ENCODE measurements at places on chromosomes 2 and 18.

GRCh38 chr2:12176623-12177454 is 430.4 kb downstream of the LPIN1 start:
- DNase-seq = peak; percentile 64

DNA sequence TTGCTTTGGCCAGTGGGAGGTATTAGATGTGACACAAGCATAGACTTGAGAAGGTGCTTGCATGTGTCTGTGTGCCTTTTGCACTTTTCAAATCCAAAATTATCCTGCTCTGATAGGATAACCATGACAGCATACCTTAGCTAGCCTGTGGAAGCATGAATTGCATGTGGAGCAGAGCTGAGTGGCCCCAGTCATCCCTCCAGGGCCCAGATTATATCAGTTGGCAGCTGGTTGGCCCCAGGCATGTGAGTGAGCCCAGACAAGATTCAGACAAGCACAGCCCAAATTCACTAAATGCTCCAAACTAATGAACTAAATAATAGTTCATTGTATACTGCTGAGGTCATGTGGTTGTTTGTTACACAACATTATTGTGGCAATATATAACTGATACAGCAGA is 18.8 kb downstream of the TACR1 start:
- DNase-seq = no peak

DNA sequence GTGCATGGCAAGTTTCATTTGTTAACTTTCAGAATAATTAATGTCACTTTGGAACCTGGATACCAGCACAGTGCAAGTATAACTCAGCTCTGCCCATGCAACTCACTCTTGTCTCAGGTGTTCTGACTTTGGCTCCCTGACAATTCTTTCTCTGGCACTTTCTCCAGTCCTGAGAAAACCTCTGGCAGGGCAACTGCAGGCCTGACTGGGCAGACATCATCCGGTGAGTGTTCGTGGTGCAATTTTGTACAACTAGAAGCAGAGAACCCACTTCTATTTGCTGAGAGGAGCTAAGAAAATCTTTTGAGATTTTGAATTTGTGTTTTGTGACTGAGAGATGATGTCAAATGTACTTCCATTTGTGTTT is 143.0 kb downstream of the AQP4 start:
- no peak for DNase-seq

- no peak for DNase-seq
Observed at GRCh38 chr2:204135752-204136151, 199.2 kb downstream of the ICOS start.

DNA sequence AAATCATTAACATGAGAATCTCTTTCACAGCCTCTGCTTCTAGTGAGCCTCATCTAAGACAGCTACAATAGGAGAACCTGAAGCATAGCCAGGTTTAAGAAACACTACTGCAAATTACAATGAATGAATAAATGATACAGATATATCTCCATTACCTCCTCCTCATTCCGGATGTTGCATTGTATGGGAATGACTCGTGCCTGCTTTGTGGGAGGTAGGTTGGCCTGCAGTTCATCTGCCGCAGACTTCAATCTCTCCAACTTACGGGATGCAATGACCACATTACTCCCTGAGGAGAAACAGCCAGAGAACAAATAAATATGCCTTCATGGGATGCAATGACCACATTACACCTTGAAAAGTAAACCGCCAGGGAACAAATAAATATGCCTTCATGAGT is 15.4 kb downstream of the PECR start:
- no peak for DNase-seq

All from ureter (tissue), 1 donor.